ENCODE measurements at places on chromosomes 11 and 22.

DNA sequence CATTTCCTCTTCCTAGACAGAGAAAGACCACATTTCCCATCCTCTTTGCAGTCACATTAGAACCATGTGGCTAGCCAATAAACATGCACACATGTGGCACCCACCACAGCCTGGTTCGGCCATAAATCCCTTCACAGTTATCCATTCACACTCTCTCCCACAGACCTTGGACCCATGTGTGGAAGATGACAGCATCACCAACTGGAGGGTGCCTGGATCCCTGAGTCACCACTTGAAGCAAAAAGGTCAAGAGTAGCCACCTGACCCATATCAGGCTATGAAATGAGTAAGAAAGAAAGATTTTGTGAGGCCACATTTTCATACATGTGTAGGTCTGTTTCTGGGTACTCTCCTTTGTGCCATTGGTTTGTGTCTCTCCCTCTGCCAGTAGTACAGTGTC lies 9.0 kb upstream of the TMEM121B start:
- DNase-seq: no peak

DNA sequence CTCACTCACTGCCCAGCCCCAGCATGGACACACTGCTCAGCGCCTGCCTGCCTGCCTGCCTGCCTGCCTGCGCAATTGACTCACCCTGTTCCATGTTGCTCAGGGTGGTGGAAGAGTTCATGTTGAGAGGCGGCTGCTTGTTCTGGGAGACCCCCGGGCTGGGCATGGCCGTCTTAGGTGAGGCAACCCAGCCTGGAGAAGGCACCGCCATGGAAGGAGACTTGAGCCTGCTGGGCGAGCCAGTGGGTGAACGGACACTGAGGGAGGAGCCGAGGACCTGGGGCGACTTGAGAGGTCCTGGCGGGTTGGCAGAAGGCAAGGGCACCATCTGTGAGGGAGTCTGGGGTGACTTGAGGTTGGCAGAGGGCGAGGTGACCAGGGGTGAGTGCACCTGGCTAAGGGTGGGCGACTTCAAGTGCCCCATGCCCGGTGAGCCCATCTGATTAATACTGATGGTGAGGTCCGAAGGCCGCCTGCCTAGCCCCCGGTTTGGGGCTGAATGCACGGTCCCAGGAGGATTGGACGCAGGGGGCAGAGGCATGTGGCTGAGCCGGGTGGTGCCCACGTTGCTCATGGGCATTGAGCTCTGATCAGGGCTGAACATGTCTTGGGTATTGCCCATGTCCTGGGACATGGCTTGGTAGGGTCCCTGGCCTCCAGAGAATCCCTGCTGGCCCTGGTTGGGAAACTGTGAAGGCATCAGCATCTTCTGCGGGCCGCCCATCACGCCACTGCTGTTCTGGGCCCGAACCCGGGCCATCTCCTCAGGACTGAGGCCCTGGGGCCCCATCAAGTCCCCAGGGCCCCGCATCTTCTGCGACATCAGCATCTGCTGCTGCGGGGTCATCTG lies 17.1 kb downstream of the CXCR5 start:
- no peak for DNase-seq

DNA sequence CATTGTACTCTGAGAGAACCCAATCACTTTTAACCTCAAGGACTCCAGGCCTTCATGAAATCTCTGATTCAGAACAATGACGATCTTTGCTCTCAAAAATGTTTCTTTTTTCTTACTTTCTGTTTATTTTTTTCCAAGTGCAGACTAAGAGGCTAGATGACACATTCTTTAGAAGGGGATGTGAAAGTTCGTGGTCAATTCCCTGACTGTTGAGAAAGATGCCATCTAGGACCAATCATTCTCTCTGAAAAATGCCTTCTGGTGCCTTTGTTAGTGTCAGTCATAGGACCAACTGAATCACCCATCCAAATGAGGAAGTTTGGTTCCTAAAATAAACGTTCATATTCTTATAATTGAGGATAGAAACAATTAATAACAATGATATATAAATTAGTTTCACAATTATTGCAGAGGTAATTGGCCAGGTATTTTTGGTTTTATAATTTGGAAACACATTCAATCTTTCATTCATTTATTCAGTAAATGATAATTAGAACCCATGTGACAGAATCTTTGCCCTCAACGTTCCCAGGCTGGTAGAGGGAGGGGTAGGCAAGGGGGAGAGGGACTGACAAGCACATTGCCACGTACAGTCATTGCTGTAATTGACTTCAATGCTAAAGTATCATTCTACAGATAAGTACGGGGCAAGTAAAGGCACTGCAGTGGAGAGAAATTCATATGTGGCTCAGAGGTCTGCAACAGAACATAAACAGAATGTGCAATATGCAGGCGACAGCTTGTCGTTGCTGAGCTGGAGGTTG lies 333.4 kb upstream of the MPPED2 start:
- DNase-seq: no peak

DNA sequence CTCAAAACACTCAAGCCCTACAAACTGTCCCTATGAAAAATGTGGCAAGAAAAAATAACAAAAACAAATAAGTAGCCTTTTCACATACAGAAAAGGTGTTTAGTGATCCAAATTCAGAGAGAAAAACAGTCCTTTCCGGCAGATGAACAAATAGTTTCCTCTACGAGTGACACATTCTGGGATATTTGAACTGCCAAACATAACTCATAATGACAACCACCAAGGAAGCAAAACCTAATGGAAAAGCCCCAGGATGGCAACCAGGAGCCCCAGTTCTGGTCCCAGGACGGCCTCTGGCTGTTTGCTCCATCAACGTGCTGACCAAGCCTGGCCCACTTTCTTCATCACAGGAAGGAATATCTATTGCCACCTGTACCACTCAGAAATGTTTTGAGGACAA lies 6.0 kb downstream of the PACSIN2 start:
- no peak for DNase-seq

DNA sequence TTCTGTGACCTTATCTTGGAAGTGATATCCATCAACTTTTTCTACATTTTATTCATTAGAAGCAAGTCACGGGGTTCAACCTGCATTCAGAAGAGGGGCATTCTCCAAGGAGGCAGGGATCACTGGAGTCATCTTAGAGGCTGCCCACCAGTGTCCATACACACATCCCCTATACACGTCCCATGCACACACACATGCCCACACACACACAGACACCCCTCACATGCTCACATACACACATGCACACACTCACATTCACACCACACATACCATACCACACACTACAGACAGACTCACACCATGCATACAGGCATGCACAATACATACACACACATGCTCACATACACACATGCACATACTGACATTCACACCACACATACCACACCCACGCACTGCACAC lies 884.7 kb downstream of the TBC1D22A start:
- no peak for DNase-seq

DNA sequence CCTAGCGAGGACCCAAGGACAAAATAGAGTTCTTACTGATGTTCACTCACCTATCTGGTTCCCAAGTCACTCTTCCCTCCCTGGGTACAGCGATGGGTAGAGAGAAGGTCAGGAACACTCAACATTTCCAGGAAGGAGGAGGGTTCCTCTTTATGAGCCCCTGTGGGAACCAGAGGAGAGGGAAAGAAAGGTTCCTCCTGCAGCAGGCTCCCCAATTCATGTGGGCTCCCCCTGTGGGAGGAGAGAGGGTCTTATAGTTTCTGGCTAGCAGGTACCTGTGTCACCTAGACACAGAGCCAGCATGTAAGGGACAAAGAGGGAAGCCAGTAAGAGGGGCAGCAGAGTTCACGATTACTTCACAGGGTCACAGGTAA lies 93.5 kb downstream of the DBX1 start:
- DNase-seq: no peak

GRCh38 chr11:99275521-99275920 lies 254.8 kb downstream of the CNTN5 start:
- DNase-seq: no peak

DNA sequence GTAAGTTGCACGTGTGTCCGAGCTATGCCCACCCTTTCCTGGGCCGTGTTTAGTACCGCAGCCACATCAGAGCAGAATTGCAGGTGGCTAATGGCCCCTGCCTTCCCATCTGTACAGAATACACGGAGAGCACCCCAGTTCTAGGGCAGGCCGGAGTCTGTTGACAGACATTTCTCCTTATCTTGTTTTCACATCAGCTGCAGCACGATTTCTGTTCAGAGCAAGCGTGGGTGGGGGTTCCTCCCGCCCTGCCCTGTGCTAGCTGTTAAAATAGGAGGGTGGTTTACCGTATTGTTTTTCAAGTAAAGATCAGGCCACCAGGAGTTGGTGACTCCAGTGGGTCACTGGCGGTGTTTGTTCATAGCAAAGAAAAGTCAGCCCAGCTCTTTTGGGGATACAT lies 41.1 kb downstream of the UBASH3B start:
- DNase-seq: no peak

- DNase-seq: no peak
Observed at GRCh38 chr11:129694966-129695365, 120.7 kb upstream of the TMEM45B start.

DNA sequence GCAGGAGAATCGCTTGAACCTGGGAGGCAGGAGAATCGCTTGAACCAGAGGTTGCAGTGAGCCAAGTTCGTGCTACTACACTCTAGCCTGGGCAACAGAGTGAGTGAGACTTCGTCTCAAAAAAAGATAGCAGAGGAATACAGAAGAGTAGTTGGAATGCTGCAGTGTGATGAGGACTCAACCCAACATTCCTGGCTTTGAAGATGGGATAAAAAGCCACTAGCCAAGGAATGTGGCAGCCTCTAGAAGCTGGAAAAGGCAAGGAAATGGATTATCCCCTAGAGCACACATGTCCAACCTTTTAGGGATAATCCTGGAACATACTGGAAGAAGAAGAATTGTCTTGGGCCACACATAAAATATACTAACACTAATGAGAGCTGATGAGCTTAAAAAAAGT lies 13.9 kb downstream of the SLC25A17 start:
- DNase-seq: no peak

DNA sequence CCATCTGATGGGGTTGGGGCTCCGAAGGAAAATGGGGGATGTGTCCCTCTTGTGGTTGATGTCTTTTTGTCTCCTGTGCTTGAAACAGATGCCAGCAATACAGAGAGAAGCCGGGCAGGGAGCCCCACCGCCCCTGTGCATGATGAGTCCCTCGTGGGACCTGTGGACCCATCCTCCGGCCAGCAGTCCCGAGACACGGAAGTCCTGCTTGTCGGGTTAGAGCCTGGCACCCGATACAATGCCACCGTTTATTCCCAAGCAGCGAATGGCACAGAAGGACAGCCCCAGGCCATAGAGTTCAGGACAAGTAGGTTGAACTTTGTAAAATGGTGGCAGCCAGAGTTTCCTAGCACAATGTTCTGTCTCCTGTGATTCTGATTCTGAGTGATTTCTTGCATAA lies 91.7 kb upstream of the OR4B1 start:
- DNase-seq: no peak

- no peak for DNase-seq
Observed at GRCh38 chr11:73398721-73399120, 22.5 kb downstream of the RELT start.

GRCh38 chr22:17631076-17631565 lies 2.6 kb upstream of the ATP6V1E1 start:
- DNase-seq: no peak

DNA sequence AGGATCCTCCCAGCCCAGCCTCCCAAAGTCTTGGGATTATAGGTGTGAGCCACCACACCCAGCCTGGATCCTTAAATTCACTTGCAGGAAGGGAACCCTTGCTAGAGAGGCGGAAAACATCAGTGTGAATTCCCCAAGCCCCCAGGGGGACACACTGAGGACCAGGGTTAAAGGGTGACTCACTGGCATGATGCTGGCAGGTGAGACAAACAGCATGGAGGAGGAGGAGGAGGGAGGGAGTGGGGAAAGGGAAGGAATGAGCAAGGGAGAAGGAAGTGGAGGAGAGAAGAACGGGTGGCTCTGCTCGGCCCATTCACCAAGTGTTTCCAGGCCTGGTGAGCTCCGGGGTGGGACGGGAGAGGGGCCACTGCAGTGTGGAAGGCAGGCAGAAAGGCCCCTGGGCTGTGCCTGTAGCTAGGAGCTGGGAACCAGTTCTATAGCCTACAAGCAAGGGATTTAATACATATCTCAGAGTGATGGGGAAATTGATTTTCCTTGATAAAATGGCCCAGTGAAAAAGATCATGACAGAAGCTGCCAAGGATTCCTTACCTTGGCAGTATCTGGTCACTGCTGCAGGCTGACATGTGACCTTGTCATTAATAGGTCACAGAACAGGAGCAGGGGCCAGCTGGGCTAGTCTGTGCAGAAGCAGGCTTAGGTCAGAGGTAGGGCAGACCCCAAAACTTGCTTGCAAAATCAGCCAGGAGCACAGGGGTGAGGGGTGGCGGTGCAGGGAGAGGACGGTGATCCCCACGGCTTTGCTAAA lies 370.2 kb downstream of the SHANK2 start:
- DNase-seq: no peak

DNA sequence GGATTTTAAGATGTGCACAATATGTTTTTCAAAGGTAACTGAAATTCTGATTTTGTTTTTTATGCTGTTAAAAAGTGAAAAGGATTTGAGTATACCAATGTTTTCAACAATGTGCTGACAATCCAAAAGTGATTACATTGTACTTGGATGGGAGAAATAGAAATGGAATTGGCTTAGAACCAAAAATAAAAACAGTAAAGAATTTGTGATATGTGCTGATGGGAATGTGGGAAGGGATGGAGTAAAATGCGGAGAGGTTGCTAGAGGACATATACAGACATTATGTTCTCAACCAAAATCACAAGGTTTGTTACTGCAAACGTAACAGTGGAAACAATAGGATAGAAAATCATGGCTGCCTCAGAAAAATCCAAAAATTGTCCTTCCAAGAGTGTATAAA lies 279.3 kb upstream of the TENM4 start:
- DNase-seq: no peak

DNA sequence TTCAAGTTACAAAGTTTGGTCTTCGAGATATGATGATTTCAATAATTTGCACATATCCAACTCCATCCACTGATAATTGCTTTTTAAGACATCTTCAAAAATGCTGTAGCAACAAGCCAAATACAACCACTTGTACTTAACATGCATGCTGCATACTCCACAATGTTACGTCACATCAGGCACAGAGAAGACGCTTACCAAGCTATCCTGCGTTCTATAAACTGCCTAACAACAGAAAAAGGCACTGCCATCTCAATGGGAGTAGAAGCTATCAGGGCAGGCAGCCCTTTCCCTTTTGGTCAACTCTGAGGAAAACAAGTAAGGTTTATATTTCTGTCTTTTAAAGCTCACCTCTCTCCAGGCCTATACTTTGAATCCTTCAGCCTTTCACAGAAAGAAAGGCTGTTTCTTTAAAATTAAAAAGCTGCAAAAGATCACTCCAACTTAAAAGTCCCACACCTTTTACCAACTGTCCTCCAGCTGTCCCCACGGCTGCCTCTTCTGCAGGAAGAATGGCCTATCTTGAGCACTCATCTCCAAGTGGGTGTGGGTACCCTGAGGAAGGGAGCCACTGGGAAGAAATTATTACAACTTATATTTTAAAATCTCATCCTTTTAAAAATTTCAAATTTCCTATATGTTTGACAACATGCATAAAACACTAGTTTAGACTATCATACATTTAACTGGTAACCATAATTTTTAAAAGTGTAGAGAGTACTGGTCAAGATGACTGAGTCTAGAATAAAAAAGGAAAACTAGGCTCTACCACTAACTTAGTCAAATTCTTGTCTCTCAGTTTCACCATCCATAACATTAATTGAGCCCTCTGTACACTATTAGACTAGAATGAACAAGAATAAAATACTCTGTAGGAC lies 14.5 kb downstream of the PHF21A start:
- DNase-seq: no peak

GRCh38 chr11:114130629-114131277 lies 71.2 kb downstream of the ZBTB16 start:
- DNase-seq: no peak

- DNase-seq: peak; percentile 9
Observed at GRCh38 chr11:77821349-77821851, 456 bp downstream of the AAMDC start.

Data from HuH-7.5 (cell line).